Pancreas (tissue), 10 donors: ENCODE measurements at places on chromosomes 7 and 10.

DNA sequence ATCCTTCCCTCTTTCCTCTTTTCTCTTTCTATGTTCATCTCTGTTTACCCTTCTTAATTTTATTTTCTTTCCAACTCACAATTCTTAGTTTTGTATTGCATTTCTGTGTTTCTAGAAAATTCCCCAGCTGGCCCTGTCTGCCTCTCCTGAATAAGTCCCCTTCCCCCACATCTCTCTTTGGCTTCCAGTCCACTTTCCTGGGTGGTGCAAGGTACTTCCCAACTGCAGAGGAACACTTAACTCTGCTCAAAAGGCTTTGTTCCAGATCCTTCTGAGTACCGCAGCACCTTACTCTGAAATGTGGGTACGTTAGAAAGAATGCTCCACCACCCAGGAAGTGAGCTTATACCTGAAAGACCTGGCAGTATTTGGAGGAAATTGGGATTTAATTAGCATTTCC, 227.0 kb downstream of the TMEM178B start:
- no peaks in the 10 kb centered on the region for H3K36me3 ChIP-seq
- H3K27ac ChIP-seq: no peak overlapping the region
- H3K4me3 ChIP-seq: no peak overlapping the region
- H3K4me1 ChIP-seq: no peaks in the 10 kb centered on the region

DNA sequence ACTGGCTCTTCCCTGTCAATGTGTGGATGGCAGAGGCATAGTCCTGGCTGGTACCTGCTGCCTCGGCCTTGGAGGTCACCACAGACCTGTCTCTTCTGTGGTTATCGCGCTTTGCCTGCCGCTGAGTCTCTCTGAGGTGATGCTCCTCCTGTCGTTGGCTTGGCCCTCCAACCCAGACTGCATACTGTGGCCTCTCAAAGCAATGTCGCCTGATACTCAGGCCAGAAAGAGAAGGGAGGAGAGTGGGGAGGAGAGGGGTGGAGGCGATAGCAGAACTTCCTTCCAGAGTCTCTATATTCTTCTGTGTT, 133.2 kb upstream of the KCNMA1 start:
- no peaks in the 10 kb centered on the region for H3K27me3 ChIP-seq
- no peak overlapping the region for H3K4me3 ChIP-seq
- no peak for DNase-seq
- no peaks in the 10 kb centered on the region for H3K36me3 ChIP-seq
- H3K27ac ChIP-seq: no peak overlapping the region
- H3K4me1 ChIP-seq: no peaks in the 10 kb centered on the region

- H3K36me3 ChIP-seq: no peaks in the 10 kb centered on the region
- H3K27me3 ChIP-seq: no peaks in the 10 kb centered on the region
- no peak overlapping the region for H3K4me3 ChIP-seq
- H3K27ac ChIP-seq: no peak overlapping the region
- no peak for DNase-seq
Measured at GRCh38 chr10:132526676-132527075, 10.9 kb upstream of the INPP5A start.

DNA sequence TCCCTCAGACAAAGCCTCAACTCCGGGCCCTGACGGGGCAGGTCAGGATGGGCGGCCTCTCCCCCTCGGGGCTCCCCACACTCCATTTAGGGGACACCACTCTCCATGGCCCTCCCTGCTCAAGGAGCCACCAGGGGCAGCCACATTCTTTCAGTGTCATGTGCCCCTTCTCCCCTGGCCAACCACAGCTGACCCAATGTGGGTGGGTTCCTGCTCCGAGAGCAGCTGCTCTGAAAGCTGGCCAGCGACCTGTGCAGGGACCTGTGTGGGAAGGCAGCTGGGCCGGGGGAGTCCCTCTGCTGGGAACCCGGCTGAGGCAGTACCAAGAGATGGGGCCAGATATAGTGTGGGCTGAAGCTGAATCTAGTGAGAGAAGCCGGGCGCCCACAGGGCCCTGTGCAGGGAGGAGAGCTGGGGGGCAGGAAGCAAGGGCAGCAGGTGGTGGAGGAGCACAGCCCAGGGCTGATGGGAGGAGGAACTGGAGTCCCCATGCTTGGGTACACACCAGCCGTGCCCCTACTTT, 40.6 kb upstream of the NPFFR1 start:
- no peak overlapping the region for H3K27ac ChIP-seq
- no peaks in the 10 kb centered on the region for H3K27me3 ChIP-seq
- H3K4me3 ChIP-seq: no peak overlapping the region
- no peaks in the 10 kb centered on the region for H3K4me1 ChIP-seq

DNA sequence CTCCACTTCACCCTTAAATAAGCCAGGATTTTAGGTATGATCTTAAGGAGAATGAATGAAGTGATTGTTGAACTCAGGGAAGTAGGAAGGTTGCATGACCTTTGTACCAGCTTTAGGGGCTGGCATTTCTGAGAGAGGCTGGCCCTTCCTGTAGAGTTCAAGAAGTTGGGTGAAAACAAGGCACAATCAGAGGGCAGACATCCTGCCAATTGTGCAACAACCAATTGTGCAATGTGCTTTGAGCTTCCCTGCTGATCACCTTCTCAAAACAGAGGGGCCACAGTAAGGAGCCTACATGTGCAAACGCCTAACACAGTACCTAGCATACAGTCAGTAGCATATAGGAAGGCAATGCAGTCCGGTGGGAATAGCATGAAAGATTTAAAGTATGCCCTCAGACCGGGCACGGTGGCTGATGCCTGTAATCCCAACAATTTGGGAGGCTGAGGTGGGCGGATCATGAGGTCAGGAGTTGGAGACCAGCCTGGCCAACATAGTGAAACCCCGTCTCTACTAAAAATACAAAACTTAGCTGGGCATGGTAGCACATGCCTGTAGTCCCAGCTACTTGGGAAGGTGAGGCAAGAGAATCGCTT, 5.4 kb downstream of the CPVL start:
- H3K27ac ChIP-seq: no peak overlapping the region
- no peaks in the 10 kb centered on the region for H3K4me1 ChIP-seq
- H3K36me3 ChIP-seq: no peaks in the 10 kb centered on the region
- no peaks in the 10 kb centered on the region for H3K27me3 ChIP-seq

DNA sequence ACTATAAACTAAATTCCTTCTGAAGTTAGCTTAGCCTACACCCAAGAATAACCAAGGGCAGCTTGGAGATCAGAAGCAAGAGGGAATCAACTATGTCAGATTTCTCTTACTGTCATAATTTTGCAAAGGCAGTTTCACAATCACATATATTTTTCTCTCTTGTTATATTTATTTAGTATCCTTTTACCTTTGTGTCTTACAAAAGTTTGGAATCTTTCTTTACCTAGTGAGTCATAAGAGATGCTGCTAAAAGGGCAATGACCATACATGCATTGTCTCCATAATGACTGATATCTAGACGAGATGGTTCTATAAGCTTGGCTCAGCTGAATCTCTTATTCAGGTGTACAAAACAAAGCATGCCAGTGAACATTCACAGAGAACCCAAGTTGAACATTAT, 61.1 kb downstream of the PPP1R17 start:
- H3K36me3 ChIP-seq: no peaks in the 10 kb centered on the region
- no peak overlapping the region for H3K4me3 ChIP-seq
- no peak for DNase-seq
- H3K4me1 ChIP-seq: no peaks in the 10 kb centered on the region

GRCh38 chr10:84551437-84552120, 223.2 kb downstream of the CCSER2 start:
- no peak overlapping the region for H3K4me3 ChIP-seq
- no peaks in the 10 kb centered on the region for H3K4me1 ChIP-seq
- no peak overlapping the region for H3K27ac ChIP-seq
- H3K27me3 ChIP-seq: no peaks in the 10 kb centered on the region

GRCh38 chr7:93693796-93694195, 119.3 kb upstream of the CALCR start:
- no peak overlapping the region for H3K27ac ChIP-seq
- H3K4me3 ChIP-seq: no peak overlapping the region
- no peaks in the 10 kb centered on the region for H3K27me3 ChIP-seq
- no peak for DNase-seq
- no peaks in the 10 kb centered on the region for H3K36me3 ChIP-seq

DNA sequence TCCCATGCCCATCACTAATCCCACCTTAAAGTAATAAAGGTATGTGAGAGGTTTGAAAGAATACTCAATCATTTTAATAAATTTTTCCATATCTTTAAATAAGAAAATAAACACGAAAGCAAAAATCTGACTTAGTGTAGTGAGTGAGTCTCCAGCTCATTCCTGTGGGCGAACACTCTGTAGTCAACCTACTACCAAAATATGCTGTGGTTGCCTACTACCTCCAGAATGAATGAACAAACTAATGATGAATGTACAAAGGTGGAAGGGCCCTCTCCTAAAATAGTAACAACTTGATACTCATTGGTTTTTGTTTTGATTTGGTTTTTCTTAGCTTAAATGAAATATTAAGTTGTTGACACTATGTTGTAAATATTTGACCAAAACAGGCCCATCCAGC, 195.5 kb upstream of the HPS1 start:
- H3K27me3 ChIP-seq: no peaks in the 10 kb centered on the region
- no peak overlapping the region for H3K27ac ChIP-seq
- H3K4me3 ChIP-seq: no peak overlapping the region
- H3K4me1 ChIP-seq: no peaks in the 10 kb centered on the region
- DNase-seq: no peak

DNA sequence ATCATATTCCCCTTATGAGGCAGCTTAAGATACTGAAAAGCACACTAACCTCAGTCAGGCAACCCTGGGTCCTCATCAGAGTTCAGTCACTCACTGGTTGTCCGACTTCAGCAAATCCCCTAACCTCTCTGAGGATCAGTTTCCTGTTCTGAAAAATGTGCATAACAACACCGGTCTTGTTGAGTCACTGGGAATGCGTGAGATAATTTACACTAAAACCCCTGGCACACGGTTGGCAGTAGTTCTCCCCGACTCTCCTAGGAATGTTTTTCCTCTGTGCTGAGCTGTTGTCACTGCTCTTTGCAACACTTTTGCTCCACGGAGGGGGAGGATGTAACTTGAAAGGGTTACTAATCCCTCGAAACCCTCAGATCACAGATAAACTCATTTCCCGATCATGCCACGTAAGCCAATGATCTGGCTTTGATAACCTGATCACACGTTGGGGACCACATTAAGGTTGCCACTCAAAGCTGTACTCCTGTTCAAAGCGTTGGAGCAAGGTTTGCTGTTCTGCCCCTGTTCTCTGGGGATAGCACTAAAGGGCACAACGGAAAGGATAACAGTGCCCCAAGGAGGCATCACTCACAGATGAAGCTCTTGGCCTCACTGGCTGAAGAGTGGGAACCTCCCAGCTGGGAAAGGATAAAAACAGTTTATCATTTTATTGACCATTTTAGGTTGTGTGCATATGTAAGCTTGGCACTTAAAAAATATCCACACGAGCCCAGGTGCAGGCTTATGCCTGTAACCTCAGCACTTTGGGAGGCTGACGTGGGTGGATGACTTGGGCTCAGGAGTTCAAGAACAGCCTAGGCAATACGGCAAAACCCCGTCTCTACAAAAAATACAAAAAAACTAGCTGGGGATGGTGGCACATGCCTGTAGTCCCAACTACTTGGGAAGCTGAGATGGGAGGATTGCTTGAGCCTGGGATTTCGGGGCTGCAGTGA, 5.0 kb upstream of the RBM17 start:
- H3K27ac ChIP-seq: no peak overlapping the region
- no peaks in the 10 kb centered on the region for H3K36me3 ChIP-seq
- H3K4me3 ChIP-seq: no peak overlapping the region
- H3K4me1 ChIP-seq: no peaks in the 10 kb centered on the region

- peak overlapping the region; percentile 86 for H3K4me3 ChIP-seq
- no peaks in the 10 kb centered on the region for H3K36me3 ChIP-seq
- H3K27ac ChIP-seq: no peak overlapping the region
- no peaks in the 10 kb centered on the region for H3K27me3 ChIP-seq
Measured at GRCh38 chr7:44883961-44884620, 1.2 kb downstream of the PURB start.

DNA sequence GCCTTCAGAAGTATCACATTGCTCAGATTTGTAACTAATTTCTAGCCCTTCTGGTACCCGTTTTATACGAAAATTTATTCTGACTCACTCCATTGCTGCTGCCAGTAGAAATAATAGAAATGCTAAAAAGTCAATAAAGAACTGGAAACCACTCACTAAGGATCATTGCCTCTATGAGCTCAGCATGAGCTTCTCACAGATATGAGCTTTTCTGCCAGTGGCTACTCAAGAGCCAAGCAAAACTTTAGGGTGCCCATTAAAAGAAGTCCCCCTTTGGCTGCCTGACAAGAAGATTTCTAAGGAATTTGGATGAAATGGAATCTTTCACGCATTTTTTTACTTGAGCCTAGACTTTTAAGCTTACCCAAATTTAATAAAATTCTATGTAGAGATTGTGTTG, 52.5 kb downstream of the GPR37 start:
- DNase-seq: no peak
- no peak overlapping the region for H3K27ac ChIP-seq
- H3K4me3 ChIP-seq: no peak overlapping the region

GRCh38 chr10:90605506-90605905, 252.3 kb downstream of the HTR7 start:
- no peaks in the 10 kb centered on the region for H3K4me1 ChIP-seq
- H3K27ac ChIP-seq: no peak overlapping the region

DNA sequence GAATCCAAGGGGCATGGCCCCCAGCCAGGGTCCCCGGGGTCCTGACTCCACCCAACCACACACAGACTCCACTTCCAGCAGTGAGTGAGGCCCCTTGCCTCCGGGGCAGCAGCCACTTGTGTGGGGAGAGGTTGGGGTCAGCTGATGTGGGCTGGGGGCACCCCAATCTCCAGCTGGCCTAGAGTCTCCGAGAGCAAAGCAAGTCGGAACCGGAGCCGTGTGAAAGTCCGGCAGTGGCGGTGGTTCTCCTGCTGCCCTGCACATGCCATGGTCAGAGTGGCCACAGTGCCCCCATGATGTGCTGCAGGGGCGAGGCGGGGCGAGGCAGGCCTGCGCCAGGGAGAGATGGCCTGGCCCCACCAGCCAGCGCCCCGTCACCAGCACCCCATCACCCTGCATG, 74.6 kb downstream of the PDGFA start:
- no peak overlapping the region for H3K4me3 ChIP-seq
- no peaks in the 10 kb centered on the region for H3K4me1 ChIP-seq
- H3K27me3 ChIP-seq: no peaks in the 10 kb centered on the region
- no peak overlapping the region for H3K27ac ChIP-seq
- no peaks in the 10 kb centered on the region for H3K36me3 ChIP-seq
- DNase-seq: no peak

DNA sequence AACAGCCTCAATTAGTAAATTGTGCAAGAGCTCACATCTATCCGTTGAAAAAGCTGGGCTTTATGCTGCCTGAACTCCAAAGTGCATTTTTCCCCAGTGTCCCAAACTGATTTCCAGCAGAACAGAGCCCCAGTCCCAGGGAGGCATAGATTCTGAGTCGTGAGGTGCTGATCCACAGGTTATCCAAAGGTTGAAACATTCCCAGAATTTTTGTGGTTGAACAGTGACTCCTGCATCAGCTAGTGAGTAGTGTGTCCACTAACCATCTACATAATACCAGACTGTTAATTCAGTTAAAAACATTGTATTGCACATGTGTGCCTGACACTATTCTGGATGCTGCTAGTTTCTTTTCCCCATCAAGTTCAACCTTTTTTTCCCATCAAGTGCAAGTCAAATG, 761.5 kb downstream of the GATA3 start:
- no peak for DNase-seq
- H3K36me3 ChIP-seq: no peaks in the 10 kb centered on the region
- no peaks in the 10 kb centered on the region for H3K4me1 ChIP-seq
